ENCODE measurements at places on chromosomes 4 and X. TPM values are rescaled to one million over a fixed set of nuclear protein-coding genes. Genes with fewer than 3 reads are reported as not detected.

- no peak for DNase-seq
These were observed 488.9 kb upstream of the FAT1 start for GRCh38 chr4:187212446-187213080.

DNA sequence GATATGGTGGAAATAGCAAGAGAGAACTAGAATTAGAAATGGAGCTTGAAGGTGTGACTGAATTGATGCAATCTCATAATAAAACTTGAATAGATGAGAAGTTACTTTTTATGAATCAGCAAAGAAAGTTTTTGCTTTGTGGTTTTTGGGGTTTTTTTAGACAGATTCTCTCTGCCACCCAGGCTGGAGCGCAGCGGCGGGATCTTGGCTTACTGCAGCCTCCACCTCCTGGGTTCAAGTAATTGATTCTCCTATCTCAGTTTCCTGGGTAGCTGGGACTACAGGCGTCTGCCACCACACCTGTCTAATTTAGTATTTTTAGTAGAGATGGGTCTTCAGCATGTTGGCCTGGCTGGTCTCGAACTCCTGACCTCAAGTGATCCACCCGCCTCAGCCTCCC, 23.7 kb upstream of the NEIL3 start:
- DNase-seq = no peak

The FAAH2 gene
- total RNA-seq = 7.3 TPM

DNA sequence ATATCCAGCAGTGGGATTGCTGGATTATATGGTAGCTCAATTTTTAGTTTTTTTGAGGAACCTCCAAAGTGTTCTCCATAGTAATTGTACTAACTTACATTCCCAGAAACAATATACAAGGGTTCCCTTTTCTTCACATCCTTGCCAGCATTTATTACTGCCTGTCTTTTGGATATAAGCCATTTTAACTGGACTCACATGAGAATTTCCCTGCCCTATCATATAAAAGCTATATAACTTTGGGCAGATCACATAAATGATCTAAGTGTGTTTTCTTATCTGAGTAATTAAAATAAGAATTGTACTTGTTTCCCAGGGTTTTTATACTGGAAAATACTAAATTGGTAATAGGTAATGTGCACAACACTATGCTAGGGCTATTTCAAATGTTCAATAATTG, 25.4 kb downstream of the APOOL start:
- DNase-seq = no peak

GRCh38 chr4:179415847-179416223, 1973.6 kb upstream of the AGA start:
- DNase-seq = no peak

DNA sequence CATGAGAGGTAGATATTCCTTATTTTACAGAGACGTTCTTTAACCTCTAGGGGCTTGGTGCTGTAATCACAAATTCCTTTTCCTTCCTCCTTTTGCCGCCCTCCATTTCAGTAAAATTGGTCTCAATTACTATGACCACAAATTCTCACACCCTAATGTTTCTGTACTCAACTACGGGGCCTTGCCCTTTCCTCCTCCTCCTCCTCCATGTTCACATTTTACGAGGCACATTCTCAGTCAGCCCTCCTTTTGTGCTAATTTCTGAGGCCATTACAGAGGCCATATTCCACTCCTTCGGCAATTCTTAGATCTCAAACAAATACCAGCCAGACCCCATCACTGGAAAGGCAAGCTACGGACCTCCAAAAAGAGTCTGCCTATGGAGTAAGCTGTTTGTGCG, 92.1 kb downstream of the SH3KBP1 start:
- DNase-seq = no peak

DNA sequence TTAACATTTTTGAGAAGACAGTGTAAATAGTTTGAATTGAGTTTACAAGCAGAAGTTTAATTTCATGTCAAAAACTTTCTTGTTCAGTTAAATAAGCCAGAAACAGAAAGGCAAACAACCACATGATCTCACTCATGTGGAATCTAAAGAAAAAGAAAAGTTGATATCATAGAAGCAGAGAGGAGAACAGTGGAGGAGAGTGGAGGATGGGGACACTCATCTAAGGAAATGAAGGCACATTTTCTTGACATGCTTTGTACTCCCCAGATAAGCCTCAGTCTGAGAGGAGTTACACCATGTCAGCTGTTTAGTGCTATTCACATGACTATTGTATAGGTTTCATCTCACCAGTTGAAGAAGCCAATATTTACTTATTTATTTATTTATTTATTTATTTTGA, 13.5 kb downstream of the SNCA start:
- DNase-seq = no peak

The TRIM60 gene
- total RNA-seq = not detected

- no peak for DNase-seq
These were observed 59.2 kb upstream of the ZC4H2 start for GRCh38 chrX:65035446-65035770.

GRCh38 chrX:153307276-153308178, 14.0 kb downstream of the PNMA6F start:
- no peak for DNase-seq

The SPRY1 gene
- 49.0 TPM for total RNA-seq

The PSAPL1 gene
- not detected for total RNA-seq

The SOWAHB gene
- total RNA-seq = not detected
